ENCODE measurements at places on chromosomes 4 and X.

GRCh38 chr4:141652161-141652778, 15.9 kb downstream of the IL15 start:
- DNase-seq, result peak; percentile 76

DNA sequence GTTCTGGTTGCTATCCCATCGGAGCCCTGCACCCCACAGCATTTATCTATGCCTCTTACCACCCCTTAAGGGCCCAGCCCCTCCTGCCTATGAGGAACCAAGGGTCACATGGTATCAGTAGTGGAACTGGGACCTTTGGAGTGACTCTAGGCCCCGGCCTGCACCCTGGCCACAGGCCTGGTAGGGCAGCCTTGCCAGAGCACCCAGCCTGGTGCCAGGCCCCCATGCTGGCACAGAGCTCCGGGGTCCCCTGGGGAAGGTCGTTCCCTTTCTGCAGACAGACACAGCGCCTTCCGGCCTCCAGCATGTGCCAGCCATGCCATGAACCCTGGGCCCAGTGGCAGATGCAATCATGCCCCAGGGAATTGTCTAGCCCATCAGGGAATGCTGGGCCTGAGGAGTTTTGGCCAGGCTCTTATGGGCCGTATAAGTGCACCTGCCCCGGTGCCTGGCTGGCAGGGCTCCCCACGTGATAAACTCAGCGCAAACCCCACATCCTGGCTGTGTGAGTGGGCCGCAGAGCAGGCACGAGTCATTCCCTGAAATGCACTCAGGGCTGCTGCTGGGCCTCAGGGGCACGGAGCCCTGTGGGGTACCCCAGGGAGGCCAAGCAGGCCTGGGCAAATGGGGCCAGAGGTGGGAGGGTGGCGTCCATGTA, 19.8 kb upstream of the ADD1 start:
- no peak for DNase-seq

DNA sequence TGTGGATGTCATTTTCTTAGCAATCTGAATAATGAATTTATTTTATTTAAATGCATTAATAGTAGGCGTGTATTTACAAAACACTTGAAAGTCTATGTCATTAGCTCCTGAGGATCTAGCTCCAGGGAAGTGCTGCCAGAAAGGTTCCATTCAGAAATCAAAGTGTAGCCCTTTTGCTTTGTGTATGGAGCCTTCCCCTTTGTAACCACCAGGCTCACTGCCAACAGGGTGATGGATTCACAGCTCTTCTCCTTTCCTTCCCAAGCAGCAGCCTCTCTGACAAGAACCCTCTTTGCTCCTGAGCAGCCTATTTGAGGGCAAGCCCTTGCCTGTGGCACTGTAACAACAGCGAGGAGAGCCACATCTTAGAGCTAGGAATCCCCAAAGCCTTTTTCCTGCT, 286.0 kb upstream of the RASGEF1B start:
- peak; percentile 77 for DNase-seq

GRCh38 chrX:2691543-2692220, 587 bp downstream of the CD99 start:
- peak; percentile 34 for DNase-seq

DNA sequence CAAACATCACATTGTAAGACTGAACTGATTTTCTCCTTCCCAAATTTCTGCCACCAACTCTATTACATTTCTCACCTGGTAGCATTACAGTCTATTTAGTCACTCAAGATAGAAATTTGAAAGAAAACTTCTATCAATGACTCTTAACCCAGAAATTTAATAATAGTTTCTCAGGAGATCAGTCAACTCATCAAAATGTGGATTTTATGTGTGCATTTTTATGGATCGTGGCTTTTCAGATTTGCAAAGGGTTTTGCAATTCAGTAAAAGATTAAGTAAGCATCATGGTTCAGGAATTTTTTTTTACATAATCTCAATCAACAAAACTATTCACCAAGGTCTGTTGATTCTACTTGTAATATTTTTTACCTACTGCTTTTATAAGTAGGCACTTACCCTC, 111.1 kb downstream of the CFAP299 start:
- no peak for DNase-seq

DNA sequence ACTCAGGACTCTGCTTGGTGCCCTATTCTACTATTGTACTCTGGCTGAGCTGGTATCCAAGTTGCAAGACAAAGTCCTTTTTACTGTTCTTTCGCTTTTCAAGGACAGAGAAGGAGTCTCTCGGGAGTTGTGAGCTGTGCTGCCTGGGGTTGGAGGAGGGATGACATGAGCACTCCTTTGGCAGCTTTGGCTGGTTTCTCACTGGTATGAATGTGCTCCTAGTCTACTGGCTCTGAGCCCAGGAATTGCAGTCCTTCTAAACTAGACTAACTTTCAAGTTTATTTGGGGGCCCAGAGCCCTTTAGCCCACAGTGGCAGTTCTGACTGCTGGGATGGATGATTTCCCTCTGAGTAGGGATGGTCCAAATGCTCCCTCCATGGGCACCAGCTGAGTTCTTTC, 997.1 kb downstream of the RAB28 start:
- DNase-seq, result no peak

DNA sequence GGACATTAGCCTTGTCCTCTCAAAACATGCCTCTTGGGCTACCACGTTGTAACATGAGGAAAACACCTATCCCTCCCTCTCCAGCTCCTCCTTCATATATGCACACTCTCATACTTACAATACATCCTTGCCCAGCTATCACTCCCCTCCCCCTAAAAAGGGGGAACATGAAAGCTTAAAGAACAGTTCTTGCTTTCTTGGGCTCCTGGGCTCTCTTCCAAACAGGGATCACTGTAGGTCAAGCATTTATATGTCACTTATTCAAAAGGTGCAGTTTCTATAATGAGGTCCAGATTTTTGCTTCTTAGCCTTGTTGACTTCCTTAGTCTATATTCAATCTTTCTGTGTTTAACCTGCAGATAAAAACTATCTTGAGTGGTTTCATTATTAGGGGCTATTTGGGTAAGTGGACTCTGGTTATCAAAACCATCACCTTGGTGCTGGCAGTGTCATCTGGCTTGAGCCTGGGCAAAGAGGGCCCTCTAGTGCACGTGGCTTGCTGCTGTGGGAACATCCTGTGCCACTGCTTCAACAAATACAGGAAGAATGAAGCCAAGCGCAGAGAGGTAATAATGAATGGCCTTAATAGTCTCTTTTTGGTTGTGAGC, 119.4 kb downstream of the AKAP4 start:
- DNase-seq, result peak; percentile 31
